AG09319 (cell line): ENCODE measurements at places on chromosomes 6 and 20.

DNA sequence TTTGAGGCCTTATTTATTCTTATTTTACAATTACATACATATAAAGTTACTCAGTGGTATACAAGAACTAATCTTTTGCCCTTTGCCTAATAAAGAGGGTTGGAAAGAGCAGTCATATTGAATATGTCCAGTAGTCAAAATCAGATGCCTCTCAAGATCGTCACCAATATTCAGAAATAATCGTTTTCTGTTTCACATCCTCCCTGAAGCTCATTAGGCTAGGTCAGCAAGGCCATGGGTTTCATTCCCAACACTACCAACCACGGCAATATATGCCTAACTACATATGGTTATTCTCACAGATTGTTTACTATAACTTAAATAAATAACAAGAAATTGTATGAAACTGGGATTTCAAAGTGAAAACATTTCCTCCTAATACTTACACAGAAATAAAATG lies 167.2 kb upstream of the MANEA start:
- no peak for DNase-seq

DNA sequence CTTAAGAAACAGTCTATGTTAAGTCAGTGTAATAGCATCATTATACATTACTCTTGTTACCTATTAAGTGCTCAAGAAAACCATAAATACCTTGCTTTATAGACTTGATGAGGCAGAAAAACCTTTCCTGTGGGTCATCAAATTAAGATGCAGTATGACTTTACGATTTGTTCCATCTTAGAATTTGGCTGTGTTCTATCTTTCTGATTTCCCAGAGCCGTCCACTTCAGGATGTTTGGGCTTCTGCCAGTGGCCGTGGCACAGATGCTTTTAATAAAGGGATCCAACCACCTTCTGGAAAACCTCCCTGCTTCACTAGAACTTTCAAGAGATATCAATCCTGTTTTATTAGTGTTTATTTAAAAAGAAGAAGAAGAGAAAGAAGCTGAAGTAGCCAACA lies 71.2 kb downstream of the PDE7B start:
- DNase-seq, result peak; percentile 71

DNA sequence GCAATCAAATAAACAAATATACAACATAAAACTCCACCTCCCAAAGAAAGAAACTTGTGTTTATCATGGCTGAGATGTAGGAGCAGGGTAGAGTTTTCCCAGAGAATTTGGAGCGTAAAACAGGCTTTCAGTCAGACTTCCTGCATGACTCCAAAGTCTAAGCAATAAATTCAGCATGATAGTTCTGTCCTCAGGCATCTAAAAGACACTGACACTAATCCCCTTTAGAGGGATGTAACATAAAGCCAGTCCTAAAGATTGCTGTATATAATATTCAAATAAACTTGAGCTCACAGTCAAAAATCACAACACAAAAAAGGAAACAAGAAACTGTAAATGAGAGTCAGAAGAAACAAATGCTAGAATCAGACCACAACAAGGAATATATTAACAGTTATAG lies 234.4 kb downstream of the CENPW start:
- DNase-seq, result no peak

DNA sequence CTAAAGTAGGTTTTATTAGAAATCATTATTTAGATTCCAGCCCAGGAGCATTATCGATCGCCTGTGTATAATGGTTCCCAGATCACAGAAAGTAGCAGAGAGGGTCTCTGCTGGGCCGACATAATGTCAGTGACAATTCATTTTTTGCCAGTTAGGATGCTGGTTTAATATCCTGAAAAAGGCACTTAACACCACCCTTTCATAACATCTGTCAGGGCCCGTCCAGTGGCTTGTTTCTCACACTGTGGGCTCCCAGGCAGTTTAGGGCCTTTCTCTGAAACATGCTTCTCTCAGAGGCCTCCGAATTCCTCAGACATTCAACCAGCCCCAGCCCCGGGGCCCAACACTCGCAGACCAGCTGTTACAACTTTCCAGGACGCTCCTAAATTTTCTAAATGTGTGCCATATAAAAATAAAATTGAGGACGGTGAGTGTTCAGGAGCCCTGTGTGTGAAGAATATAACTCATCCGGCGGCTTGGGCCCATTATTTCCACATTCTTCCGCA lies 108.6 kb upstream of the EYA4 start:
- no peak for DNase-seq

GRCh38 chr6:18352001-18352400 lies 35.1 kb upstream of the RNF144B start:
- DNase-seq, result no peak
